ENCODE measurements at places on chromosomes 11 and 22.
A peak's percentile ranks its signal among the peaks of the same experiment; 100 is the strongest.

DNA sequence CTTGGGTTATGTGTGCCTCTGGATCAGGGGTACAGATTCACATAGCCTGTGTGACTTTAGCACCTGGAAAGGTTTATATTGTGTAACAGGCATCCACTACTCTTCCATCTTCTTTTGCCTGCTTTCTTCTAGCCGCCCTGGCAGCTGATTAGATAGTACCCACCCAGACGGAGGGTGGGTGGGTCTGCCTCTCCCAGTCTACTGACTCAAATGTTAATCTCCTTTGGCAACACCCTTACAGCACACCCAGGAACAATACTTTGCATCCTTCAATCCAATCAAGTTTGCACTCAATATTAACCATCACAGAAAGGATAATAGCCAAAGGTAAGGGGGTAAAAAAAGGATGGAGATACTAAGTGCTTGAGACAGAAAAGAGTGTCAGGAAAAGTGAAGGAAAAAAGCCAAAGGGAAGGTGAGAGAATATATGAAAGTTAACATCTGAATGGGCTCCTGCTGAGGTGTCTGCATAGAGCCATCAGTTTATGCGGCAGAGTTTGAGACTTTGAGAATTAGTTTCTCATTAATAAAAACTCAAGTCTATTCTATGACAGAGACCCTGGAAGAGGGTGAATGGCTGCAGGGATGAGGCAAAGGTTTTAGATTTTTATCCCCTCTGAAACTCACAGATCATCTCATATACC is 2.6 kb upstream of the OR51B6 start:
- DNase-seq, result no peak
- H3K36me3 ChIP-seq, result no peaks in the 10 kb centered on the region
- H3K27ac ChIP-seq, result no peak overlapping the region
- no peak overlapping the region for H3K4me3 ChIP-seq

DNA sequence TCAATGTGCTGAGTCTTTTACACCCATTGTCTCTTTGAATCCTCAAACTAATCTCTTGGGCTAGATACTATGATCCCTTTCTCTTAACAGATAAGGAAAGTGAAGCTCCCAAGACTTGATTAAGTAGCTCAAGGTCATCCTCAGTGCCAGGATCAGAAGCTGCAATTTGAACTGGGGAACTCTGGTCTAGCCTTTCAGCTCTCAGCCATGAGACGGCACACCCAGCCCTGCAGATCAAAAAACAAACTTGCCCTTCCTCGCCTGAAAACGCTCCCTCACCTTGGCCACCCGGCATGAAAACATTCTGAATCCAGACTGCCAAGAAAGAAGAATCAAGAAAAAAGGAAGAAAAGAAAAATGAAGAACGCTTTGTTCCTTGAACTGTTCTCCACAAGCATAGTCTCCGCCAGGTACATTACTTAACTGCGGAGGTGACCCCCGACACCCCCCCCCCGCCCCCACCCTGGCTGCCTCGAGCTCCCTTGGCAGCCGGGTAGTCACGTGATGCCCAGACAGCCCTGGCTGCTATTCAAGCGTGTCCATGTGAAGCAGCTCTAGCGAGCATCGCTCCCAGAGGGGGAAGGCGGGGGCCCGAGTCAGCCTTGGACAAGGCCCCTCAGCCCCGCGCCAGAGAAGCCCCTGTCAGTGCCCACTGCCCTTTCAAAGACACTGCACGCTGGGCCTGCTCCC is 451.2 kb downstream of the MIAT start:
- no peaks in the 10 kb centered on the region for H3K27me3 ChIP-seq
- no peak overlapping the region for H3K4me3 ChIP-seq
- no peak for DNase-seq

- H3K4me1 ChIP-seq, result peaks cover 23% of the 10 kb centered on the region
- no peak within 1 kb of the TSS for H3K27ac ChIP-seq
- H3K27me3 ChIP-seq, result peaks cover 44% of the 10 kb centered on the region
- DNase-seq, result no peak
- H3K4me3 ChIP-seq, result peak within 1 kb of the TSS; percentile 85
These were observed at the start of gene SCUBE2 for GRCh38 chr11:9091044-9091922. TSS of gene SCUBE2 (minus strand) at chr11:9091599. CDS start at chr11:9091528, 71 bp downstream.

DNA sequence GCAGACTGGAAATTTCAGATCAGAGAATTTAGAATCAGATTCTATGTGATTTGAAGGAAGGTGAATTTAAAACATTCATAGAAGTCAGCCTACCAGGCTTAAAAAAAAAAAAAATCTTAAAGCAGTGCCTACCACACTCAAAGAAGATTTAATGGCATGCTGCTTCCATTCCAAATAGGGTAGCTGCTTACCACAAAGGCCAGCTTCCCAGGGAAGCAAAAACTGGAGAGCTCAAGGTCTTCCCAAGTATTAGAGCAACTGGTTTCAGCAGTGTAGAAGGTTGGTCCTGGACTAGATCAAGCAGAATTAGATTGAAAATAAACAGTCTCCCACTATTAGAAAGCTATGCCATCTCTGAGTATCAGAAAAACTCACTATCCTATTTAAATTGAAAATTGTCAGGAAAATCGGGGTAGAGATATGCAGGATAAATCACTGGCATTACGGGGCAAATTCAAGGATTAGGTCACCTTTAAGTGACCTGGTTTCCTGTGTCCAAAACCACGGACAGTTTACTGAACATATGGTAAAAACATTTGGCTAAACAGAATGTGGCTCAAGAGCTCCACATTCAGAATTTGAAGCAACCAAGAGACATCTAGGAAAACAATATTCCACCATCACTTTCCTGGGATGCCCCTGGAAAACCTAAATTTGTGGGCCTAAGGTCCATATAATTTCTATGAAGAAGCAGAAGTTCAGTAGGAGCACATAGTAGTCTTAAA is 1.3 kb downstream of the C11orf42 start:
- H3K4me3 ChIP-seq, result no peak overlapping the region
- no peak overlapping the region for H3K27ac ChIP-seq
- H3K36me3 ChIP-seq, result peaks cover 8% of the 10 kb centered on the region
- H3K27me3 ChIP-seq, result no peaks in the 10 kb centered on the region
- no peak for DNase-seq

- H3K4me3 ChIP-seq, result peak overlapping the region; percentile 64
- peaks cover 30% of the 10 kb centered on the region for H3K27me3 ChIP-seq
- peaks cover 50% of the 10 kb centered on the region for H3K4me1 ChIP-seq
These were observed 37.1 kb downstream of the PKNOX2 start for GRCh38 chr11:125201525-125202141.

DNA sequence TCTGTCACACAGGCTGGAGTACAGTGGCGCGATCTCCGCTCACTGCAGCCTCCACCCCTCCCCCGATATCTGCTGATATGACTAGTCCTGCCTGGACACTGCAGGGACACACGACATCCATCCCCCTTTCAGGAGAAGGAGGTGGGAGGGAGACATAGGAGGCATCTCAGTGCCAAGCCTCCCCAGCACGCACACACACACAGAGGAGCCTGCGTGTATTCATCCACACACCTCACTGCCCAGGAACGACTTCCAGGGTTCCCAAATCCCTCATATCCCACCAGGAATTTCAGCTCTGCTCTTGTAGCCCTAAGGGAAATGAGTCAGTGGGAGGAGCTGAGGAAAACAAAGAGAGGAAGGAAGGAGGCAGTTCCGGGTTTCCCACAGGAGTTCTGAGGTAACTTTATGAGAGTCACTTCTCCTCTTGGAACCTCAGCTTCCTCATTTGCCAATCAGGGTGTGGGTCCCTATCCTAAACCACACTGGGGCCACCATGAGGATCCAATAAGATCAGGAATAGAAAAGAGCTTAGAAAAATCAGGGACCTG is 37.2 kb upstream of the ACER3 start:
- peak overlapping the region; percentile 90 for H3K27ac ChIP-seq
- H3K4me3 ChIP-seq, result no peak overlapping the region
- H3K4me1 ChIP-seq, result peaks cover 11% of the 10 kb centered on the region
- peaks cover 7% of the 10 kb centered on the region for H3K36me3 ChIP-seq
- peak; percentile 20 for DNase-seq

DNA sequence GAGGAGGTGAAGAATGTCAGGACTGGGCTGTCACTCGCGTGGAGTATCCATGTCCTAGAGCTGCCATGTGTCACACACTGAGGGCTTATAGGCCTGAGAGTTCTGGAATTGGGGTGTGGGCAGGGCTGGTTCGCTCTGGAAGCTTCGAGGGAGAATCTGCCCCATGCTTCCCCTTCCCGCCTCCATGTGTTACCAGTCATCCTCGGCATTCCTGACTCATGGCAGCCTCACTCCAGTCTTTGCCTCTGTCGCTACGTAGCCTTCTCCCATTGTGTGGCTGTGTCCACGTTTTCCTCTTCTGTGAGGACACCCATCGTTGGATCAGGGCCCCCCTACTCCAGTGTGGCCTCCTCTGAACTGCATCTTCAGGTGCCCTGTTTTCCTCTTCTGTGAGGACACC is 301.2 kb downstream of the TBC1D22A start:
- H3K27ac ChIP-seq, result no peak overlapping the region
- H3K4me1 ChIP-seq, result peaks cover 9% of the 10 kb centered on the region
- no peak for DNase-seq
- no peak overlapping the region for H3K4me3 ChIP-seq
- peaks cover 6% of the 10 kb centered on the region for H3K36me3 ChIP-seq
- peaks cover 38% of the 10 kb centered on the region for H3K27me3 ChIP-seq

DNA sequence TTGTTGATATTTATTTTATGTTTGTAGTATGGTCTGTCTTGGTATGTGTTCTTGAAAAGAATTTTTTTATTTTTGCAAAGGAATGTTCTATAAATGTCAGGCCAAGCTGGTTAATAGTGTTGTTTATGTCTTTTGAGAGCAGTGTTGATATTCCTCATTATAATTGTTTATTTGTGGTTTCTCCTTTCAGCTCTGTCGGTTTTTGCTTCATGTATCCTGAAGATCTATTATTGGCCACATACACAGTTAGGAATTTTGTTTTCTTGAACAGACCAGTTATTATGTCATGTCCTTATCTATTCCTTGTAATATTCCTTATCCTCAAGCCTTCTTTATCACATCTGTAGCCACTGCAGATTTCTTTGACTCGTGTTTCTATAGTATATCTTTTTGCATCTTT is 56.5 kb downstream of the PDHX start:
- no peak overlapping the region for H3K4me3 ChIP-seq
- no peak overlapping the region for H3K27ac ChIP-seq
- no peak for DNase-seq
- no peaks in the 10 kb centered on the region for H3K27me3 ChIP-seq
- peaks cover 5% of the 10 kb centered on the region for H3K4me1 ChIP-seq

DNA sequence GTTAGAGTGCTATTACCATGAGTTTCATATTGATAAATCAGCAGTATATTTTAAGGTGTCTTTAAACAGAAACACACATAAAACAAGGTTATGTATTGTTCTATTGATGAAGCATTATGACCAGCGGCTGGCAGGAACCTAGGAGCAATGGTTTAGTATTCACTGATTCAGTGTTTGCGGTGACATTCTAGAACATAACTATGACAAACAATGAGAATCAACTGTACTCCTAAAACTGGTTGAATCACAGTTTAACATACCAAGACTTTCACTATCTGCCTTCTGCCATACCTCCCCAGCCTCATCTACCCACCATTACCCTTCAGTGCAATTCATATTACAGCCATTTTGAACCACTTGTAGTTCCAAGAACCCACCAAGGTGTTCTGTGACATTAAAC is 8.8 kb downstream of the HOATZ start:
- H3K27me3 ChIP-seq, result no peaks in the 10 kb centered on the region
- H3K4me3 ChIP-seq, result no peak overlapping the region
- DNase-seq, result no peak
- peaks cover 8% of the 10 kb centered on the region for H3K4me1 ChIP-seq

DNA sequence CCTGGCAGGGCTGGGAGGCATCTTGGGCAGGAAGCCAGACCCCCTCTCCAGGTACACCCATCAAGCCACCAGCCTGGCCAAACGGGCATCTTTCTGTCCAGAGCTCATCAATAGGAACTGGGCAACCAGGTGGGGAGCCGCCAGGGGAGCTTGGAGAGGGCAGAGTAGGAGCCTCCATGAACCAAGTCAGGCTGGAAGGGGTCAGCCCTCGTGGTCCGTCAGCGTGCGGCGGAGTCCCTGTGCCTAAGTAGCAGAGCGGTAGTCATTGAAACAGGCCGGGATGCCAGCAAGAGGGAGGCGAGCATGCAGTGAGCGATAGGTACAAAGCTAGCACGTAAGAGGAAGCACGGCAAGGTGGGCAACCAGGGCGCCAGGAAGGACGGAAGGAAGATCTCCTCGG is 1.7 kb downstream of the RTL6 start:
- H3K4me3 ChIP-seq, result peak overlapping the region; percentile 82
- no peaks in the 10 kb centered on the region for H3K27me3 ChIP-seq
- H3K4me1 ChIP-seq, result peaks cover 11% of the 10 kb centered on the region
- DNase-seq, result no peak

GRCh38 chr22:20785415-20785814 is 11.5 kb downstream of the SERPIND1 start:
- H3K27ac ChIP-seq, result no peak overlapping the region
- H3K4me1 ChIP-seq, result no peaks in the 10 kb centered on the region
- no peaks in the 10 kb centered on the region for H3K27me3 ChIP-seq
- DNase-seq, result no peak

DNA sequence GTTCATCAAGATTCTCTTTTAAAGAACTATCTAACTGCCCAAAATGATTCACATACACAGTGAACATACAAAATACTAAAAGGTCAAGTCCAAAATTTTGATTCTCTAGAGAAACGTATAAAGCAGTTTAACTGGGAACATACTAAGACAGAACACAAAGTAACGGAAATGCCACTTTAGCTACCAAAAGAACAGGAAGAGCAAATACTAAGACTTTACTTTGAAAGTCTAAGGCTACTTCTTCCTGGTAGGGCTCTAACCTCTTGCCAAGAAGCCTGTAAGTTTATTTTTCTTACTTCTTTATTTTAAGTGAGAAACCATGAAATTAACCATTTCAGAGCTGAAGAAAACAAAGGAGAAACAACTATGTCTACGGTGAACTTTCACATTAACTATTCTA is 6.2 kb downstream of the PICALM start:
- H3K27me3 ChIP-seq, result no peaks in the 10 kb centered on the region
- DNase-seq, result no peak
- no peak overlapping the region for H3K4me3 ChIP-seq
- H3K4me1 ChIP-seq, result peaks cover 61% of the 10 kb centered on the region
- H3K36me3 ChIP-seq, result no peaks in the 10 kb centered on the region

- H3K36me3 ChIP-seq, result peaks cover 3% of the 10 kb centered on the region
- DNase-seq, result no peak
- H3K4me1 ChIP-seq, result peaks cover 21% of the 10 kb centered on the region
- no peaks in the 10 kb centered on the region for H3K27me3 ChIP-seq
- no peak overlapping the region for H3K4me3 ChIP-seq
These were observed 48.5 kb downstream of the SVIP start for GRCh38 chr11:22780952-22781593.

DNA sequence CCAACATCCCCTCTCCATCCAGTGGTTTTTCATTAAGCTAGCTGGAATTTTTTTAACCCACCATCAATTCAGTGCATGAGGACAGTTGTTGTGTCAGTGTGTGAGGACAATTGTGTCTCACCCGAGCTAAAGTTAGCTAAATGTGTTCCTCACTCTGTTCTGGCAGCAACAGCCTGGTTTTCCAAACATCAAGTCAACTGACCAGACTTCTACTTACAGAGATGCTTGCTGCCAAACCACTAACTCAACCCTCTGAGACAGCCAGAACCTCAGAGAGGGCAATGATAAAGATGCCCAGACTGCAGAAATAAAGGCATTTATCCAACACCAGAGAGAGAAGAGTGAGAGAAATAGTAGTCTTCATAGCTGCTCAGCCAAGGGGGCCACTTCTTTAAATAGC is 6.7 kb downstream of the PAMR1 start:
- H3K4me1 ChIP-seq, result peaks cover 14% of the 10 kb centered on the region
- H3K27ac ChIP-seq, result no peak overlapping the region
- no peak overlapping the region for H3K4me3 ChIP-seq
